Camera-type eye (tissue), 1 donor: ENCODE measurements at places on chromosomes 3 and 15. TPM values are rescaled to one million over a fixed set of nuclear protein-coding genes. Genes with fewer than 3 reads are reported as not detected.

Gene CCR3
- not detected for total RNA-seq

Gene NPAP1
- total RNA-seq, result 0.27 TPM

Gene TSC22D2
- total RNA-seq, result 40.0 TPM

Gene FEZF2
- 14.3 TPM for total RNA-seq

Gene MEIS2
- total RNA-seq, result 132 TPM

Gene ARRDC4
- 14.1 TPM for total RNA-seq

Gene TEX9
- total RNA-seq, result 43.3 TPM

Gene MESP2
- total RNA-seq, result 2.8 TPM

Gene BTD
- 58.3 TPM for total RNA-seq

Gene POLG
- 51.6 TPM for total RNA-seq

Gene MUC4
- 5.8 TPM for total RNA-seq

Gene SNX22
- 1.1 TPM for total RNA-seq
